ENCODE measurements at places on chromosomes 4 and X.
A peak's percentile ranks its signal among the peaks of the same experiment; 100 is the strongest.

GRCh38 chr4:40165916-40166315 lies 30.9 kb upstream of the RHOH start:
- no peak for DNase-seq

- no peak for DNase-seq
These were observed 67.6 kb upstream of the MTNR1A start for GRCh38 chr4:186622788-186623464.

DNA sequence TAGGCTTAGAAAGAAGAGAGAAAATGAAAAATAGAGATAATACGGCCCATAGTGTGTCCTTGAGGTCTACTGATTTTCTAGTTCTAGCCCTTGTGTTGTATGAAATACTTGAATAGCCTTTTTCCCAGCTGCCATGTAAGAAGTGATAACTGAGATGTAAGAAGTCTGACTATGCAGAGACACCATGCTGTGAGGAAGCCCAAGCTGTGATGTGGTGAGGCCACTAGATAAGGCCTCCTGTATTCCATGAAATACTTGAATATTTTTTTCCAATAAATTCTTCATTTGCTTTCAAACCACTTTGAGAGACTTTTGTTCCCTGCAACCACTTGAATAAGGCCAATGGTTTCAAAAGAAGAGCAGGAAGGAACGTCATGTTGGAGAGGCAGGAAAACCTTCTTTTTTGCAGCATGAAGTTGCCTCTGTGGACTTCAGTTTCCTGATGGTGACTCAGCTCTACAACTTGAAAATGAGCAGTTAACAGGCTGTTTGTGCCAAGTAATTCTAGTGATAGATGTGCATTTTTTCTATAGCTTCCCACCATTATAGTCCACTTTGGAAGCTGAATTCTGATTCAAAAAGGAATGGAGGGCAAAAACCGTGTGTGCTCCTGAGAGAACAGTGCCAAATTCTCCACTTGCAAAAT lies 25.5 kb upstream of the FAM9C start:
- no peak for DNase-seq

- DNase-seq: no peak
These were observed 128.4 kb downstream of the NAA11 start for GRCh38 chr4:79197275-79198009.

DNA sequence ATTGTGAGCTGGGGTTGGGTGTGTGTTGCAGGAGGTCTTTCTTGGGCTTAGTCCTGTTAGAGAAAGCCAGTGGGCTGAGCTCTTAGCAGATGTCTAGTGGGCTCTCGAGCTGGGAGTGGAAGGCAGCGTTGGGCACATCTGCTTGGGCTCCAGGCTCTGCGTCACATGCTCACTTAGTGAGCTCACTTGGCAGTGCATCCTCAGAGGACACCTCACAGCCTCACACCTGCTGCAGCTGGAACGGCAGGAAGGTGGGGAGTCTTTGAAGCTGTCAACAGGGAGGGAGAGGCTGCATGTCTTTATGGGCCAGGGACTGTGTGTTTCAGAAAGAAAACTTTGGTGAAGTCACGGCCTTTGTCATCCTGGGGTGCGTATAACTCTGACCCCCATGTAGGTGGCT lies 82.2 kb downstream of the PSAPL1 start:
- no peak for DNase-seq

DNA sequence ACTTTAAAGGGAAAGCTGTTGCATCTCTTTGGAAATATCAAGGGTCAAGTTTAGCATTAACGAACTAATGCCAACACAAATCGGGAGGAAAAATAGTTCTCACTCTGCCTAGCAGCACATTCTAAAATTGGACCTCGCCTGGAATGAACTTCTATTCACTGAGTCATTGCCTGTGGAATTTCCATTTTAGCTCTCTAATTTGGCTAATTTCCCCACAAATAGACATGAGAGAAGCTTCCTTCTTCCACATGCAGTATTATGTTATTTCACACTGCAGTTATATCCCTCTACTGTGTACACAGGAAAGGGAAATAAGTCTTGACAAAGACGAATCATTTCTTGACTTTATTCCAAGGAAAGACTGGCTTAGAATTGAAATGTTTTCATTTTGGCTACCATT lies 9.3 kb downstream of the ZXDA start:
- DNase-seq: no peak

DNA sequence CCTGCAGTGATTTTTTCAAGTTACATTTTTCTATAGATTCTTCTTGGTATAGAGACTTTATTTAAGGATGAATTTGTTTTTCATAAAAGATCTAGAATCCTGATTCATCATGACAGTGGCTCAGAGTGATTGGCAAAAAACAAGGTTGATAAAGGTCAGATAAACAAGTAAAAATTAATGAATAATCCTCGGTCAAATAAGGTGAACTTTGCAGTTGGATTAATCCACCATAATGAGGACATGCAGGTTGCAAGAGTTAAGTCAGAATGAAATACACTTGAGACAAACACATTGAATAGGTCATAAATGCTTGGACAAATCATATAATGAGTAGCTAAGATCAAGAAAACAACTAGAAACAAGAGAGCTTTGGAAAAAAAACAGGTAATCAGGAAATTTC lies 22.9 kb upstream of the UGT2B7 start:
- DNase-seq: no peak

GRCh38 chr4:82372517-82373485 lies 990 bp downstream of the HNRNPD start:
- peak; percentile 83 for DNase-seq

DNA sequence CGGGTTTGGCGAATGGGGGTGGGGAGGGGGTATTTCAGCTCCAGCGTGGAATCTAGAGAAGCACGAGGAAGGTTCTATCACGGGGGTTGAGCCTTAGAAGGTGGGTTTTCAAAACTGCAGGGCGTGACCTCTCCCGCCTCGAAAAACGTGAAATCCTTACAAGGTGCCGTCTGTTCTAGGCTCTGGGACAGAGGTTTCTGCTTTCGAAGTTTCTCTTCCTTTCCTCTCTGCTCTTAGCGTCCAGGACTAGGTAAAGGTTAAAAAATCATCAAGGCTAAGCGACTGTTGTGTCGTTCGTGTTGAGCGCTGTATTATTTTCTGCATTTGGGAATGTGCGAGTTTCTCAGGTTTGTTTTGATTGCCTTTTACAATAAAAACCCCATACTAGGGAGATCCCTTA lies 1.1 kb downstream of the FHL1 start:
- no peak for DNase-seq

DNA sequence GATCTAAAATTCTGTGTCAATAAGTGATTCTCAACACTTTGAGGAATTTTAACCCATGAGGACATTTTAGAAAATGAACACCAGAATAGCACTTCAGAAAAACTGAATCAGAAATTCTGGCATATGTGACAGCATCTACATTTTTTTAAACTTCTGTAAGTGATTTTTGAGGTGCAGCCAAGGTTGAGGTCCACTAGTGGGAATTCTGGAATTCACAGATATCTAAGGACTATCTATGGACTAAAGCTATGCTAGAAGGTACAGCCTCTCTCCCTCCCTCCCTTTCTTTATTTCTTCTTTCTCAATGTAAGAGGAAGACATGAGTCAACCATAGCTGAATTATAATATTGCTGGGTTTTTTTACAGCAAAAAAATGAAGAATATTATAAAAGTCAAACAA lies 508.2 kb upstream of the ATOH1 start:
- DNase-seq: no peak

GRCh38 chr4:175308236-175308635 lies 390.1 kb downstream of the ADAM29 start:
- no peak for DNase-seq

GRCh38 chrX:148270499-148270898 lies 229.9 kb upstream of the AFF2 start:
- DNase-seq: no peak

GRCh38 chr4:7924570-7924969 lies 15.1 kb downstream of the AFAP1 start:
- no peak for DNase-seq

DNA sequence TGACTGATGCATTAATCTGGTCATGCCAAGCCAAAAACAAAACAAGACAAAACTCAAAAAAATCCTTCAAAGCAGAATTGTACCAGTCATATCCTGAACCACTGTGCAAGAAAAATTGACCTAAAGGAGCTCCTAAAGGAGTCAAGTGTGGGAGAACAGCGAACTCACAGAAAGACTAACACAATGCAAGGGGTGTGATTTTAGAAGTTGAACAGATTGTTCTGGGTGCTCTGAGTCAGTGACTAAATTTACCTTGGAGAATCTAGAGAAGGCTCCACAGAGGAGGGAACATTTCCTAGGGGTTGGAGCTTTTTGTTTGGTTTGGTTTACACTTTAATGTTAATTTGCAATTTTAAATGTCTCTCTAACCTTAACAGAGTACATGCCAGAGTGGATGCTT lies 48.9 kb upstream of the PHF8 start:
- DNase-seq: no peak

DNA sequence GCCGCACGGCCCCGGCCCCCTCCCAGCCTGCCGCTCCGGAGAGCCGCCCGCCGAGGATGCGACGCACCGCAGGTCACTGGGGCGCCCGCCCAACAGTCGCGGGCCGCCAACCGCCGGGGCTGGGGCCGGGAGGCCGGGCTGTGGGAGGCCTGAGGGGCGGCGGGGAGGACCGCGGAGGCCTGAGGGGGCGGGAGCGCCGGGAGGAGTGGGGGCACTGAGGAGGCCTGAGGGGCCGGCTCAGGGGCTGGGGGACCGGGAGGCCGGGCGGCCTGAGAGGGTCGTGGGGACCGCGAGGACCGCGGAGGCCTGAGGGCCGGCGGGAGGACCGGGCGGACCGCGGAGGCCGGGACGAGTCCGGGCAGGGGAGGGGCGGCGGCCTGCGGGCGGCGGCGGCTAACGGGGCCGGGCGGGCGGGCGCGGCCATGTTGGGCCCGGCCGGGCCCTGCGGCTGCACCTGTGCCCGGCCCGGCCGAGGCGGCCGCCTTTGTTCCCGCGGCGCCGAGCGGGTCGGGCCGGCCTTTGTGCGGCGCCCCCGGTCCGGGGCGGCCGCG lies 353 bp downstream of the NSD2 start:
- no peak for DNase-seq

DNA sequence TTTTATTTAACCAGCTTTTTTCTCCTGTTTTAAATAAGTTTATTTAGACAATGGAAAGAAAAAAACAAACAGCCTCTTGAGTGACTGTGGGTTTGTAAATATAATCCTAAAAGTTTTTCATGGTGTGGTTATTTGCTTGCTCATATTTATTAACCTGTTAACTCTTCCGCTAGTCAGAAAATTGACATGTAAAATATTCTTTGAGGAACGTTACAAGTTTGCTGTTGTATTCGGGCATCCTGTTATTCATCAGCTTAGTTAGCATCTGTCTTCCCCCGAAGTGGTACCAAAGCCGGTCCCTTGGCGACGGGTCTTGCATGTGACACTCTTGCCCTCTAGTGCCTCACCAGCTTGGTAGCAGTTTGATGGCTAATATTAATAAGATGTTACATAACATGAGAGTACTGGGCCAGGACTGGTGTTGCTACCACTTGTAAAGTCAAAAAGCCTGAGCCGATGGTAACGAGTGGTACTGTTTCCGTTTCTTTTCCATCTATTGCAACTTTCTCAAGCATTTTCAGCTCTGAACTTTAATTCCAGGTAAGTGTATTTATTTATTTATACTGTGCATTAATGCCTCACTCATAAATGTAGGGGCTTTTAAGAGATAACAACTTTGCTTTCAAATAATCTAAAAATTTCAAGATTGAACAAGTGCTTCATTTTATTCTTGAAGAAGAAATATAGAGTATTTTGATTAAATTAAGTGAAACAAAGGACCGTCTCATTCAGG lies at the start of gene NDST3:
Gene NDST3, plus strand, starts transcription at position 434 of the 733 bp plus-strand sequence. CDS start 19,425 bp downstream, outside the sequence.
- no peak for DNase-seq

- DNase-seq: no peak
These were observed 45.5 kb downstream of the JAKMIP1 start for GRCh38 chr4:6154875-6155274.

DNA sequence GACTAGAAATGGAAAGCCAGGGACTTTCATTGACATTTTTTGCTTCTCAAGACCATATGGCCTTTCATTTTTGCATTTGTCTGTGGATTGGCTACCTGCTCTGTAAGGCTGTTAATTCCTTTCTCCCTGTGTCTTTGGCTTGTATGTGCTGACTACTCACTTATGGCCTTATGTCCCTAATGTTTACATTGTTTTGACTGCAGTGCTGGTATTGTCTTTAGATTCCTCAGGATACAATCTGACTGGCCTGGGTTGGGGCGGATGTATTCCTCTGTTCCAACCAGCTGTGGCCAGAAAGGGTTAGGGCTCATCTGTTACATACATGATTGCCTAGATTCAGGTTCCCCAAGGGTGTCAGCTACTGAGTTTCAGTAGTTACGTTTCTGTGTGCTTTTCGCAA lies 108.1 kb downstream of the RAPGEF2 start:
- DNase-seq: no peak

DNA sequence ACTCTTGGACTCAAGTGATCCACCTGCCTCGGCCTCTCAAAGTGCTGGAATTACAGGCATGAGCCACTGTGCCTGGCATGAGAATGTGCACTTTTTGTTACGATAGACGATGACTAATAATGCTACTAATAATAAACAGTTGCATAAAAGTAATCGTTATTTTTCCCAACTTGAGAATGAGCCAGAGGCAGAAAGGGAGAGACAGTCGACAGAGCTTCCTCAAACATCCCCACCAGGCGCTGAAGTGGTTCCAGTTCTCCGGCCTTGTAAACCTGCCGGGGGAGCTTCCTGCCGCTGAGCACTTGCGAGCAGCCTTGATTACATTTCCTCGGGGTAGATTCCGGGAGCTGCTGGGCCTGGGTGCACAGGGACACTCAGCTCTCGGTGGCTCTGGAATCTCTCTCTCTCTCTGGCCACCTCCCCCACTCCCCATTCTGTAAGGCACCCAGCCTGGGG lies 8.9 kb upstream of the HTRA3 start:
- DNase-seq: no peak

GRCh38 chr4:135532132-135532531 lies 1330.5 kb upstream of the PABPC4L start:
- no peak for DNase-seq

- no peak for DNase-seq
These were observed 113.0 kb upstream of the DCLK2 start for GRCh38 chr4:149965206-149965605.

DNA sequence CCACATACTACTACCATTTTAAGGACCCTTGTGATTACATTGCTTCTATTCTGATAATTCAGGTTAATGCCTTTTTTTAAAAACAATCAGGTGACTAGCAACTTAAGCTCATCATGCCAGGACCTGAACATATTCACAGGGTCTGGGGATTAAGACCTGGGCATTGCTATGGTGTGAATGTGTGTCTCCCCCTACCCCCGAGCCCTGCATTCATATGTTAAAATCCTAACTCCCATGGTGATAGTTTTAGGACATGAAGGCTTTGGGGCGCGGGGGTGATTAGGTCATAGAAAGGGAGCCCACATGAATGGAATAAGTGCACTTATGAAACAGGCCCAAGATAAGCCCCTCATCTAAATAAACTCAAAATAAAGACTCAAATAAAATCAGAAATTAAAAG lies 734.4 kb upstream of the PABPC4L start:
- DNase-seq: no peak
